ENCODE measurements at places on chromosomes 6 and 20. TPM values are rescaled to one million over a fixed set of nuclear protein-coding genes. Genes with fewer than 3 reads are reported as not detected.

DNA sequence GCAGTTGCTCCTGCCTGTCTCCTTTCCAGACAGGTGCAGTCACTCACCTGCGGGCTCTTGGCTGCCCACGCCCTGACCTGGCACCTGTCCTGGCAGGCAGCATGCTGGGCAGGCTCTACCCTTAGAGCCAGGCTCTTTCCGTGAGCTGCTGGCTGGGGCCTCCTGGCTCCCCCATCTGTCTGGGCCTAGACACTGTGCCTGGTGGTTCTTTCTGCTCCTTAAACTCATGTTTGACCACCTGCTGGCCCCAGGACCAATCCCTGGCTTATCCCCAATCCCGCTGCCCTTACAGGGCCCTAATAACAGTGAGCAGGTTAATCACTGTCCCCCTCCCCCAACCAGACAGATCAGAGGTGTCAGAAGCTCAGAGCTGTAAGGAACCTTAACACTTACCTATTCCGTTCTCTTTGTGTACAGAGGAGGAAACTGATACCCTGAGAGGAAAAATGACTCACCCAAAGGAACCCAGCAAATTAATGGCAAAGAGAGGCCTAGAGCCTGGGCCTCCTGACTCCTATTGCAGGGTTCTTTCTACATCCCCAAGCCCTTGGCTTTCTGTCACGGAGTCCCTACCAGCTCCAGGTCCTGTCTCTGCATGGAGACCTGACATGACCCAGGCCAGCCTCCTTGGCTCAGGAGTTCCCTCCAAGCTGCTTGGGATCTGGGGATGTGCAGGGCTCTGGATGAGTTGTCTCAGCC is 54.7 kb downstream of the RAB44 start:
- no peak for DNase-seq
- no peak overlapping the region for H3K27ac ChIP-seq
- H3K4me3 ChIP-seq = no peak overlapping the region
- H3K36me3 ChIP-seq = 0 out of 2 replicates have a peak, but pooled peaks cover 3% of the 10 kb centered on the region
- H3K4me1 ChIP-seq = no peaks in the 10 kb centered on the region
- H3K27me3 ChIP-seq = no peaks in the 10 kb centered on the region

GRCh38 chr6:68108233-68108835 is 526.7 kb upstream of the ADGRB3 start:
- no peaks in the 10 kb centered on the region for H3K36me3 ChIP-seq
- H3K4me1 ChIP-seq = peaks cover 4% of the 10 kb centered on the region
- no peak overlapping the region for H3K4me3 ChIP-seq
- H3K27ac ChIP-seq = peak overlapping the region; percentile 73
- no peaks in the 10 kb centered on the region for H3K27me3 ChIP-seq
- DNase-seq = no peak

- peaks cover 48% of the 10 kb centered on the region for H3K36me3 ChIP-seq
- peak; percentile 91 for DNase-seq
- H3K4me1 ChIP-seq = peaks cover 37% of the 10 kb centered on the region
- peak within 1 kb of the TSS; percentile 99 for H3K27ac ChIP-seq
- peak within 1 kb of the TSS; percentile 99 for H3K4me3 ChIP-seq
These were observed at the start of gene PDCD2 for GRCh38 chr6:170584181-170584953. Gene PDCD2 (minus strand): TSS chr6:170584637. CDS start chr6:170584581, 56 bp downstream.

C6orf141 gene
- 14.4 TPM for total RNA-seq

OR2B6 gene
- total RNA-seq = not detected

GRCh38 chr20:47659904-47660601 is 125.2 kb downstream of the SULF2 start:
- no peak overlapping the region for H3K27ac ChIP-seq
- H3K27me3 ChIP-seq = no peaks in the 10 kb centered on the region
- H3K4me3 ChIP-seq = no peak overlapping the region

Measured in WTC11 (cell line).